NCI-H748 treated with DMSO at 0.1 percent for 48 hours (cell line): ENCODE measurements at places on chromosomes 4 and X.
A peak's percentile ranks its signal among the peaks of the same experiment; 100 is the strongest.

GRCh38 chr4:128831531-128832242 is 22.2 kb downstream of the JADE1 start:
- peak; percentile 75 for DNase-seq

DNA sequence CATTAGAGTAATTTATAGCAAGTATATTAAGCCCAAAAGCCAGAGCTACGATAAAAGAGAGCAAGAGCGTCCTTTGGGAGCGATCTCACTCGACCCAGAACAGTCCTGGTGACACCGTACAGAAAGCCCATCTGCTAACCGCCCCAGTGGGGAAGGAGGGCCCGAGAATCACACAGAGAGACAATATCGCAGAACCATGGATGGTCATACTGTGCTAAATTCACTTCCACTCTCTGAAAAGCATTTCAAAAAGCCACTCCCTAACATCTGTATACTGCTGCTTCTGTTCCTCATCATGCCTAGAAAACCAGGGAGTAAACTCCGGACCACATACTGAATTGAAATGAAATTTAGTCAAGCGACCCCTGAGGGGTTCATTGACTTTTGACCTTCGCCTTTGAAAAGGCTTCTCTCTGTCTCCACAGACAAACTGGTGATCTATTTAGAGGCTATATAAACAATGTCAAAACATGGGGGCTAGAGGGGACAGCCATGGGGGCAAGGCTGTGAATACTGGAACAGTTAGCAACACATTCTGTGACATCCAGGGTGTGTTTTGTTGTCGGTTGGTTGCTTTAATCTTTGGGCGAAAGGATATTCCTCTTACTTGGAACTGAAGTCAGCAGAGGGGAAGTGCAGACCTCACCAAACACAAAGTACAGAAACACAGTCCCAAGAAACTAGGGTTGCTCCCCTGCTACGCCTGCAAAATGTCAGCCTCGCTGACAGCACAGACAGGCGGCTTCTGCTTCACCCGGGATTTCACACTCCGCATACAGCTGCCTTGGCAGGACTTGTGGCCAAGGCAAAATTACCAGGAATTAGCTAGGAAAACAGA is 129.0 kb upstream of the RASGEF1B start:
- DNase-seq, result no peak

GRCh38 chr4:8523766-8524165 is 56.4 kb upstream of the GPR78 start:
- DNase-seq, result no peak

DNA sequence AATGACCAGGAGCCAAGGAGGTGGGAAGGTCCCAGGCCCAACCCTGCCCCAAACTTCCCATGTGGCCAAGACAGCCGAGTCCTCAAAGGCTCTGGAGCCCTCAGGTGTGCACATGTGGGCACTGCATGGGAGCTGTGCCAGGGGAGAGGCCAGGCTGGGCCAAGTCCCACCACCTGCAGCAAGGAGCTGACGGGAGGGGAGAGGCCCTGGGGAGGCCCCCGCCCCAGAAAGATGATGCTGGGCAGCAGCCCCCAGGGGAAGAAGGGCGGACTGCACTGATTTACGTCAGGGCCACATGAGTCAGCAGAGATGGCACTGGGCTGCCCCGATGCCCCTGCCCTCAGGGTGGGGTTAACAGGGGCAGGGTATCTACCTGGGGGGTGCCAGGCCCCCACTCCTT is 1.4 kb downstream of the L1CAM start:
- peak; percentile 1 for DNase-seq

DNA sequence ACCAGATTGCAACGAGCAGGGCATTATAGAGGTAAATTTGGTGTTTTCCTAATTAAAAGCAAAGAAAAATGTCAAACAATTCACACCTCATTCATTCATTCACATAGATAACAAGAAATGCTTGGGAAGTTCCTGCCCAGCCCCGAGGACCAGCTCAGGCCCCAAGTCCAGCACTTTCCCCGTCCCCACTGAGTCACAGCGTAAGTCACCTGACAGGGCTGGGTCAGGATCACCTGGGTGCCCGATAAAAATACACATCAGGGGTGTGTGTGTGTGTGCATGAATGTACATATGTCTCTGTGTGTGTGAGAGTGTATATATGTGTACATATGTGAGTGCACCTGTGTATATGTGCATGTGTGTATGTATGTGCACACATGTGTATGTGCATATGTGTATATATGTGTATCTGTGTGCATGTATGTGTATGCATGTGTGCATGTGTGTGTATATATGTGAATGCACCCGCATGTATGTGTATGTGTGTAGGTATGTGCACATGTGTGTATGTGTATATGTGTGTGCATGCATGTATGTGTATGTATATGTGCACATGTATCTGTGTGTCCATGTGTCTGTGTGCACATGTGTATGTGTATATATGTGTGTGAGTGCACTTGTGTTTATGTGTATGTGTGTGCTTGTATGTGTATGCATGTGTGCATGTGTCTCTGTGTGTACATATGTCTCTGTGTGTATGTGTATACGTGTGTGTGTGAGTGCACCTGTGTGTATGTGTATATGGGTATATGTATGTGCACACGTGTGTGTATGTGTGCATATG is 18.6 kb upstream of the SH3TC1 start:
- no peak for DNase-seq

- no peak for DNase-seq
Measured at GRCh38 chr4:40412388-40412787, 77.3 kb downstream of the CHRNA9 start.

DNA sequence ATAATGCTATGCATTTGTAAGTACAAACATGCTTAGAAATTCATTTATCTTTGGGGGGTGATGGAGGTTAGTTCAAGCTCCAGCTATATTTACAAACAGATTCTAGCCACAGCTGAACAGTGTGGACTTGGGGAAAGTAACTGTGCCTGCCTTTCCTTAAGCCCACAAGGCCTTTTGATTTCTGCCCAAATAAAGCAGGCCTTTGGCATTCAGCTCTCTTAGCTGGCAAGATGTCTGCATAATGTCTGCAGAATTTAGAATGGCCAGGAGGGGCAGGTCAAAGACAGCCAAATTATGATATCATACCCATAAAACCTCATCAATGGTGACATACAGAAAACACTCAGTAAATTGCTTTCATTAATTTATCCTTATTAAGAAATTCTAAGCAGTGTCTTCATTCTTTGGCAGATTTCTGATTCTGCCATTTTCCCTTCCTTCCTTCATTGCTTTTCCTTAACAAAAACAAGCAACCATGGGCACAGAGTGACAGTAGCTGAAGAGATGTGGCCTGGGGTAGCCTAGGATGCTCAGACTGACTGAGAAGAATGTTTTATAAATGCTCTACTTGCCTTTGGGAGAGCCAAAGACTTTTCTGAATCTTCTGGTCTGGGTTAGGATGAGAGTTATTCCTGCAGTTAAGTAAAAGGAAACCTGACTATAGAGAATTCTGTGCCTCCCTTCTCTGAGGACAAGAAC is 538.7 kb upstream of the NR3C2 start:
- no peak for DNase-seq

DNA sequence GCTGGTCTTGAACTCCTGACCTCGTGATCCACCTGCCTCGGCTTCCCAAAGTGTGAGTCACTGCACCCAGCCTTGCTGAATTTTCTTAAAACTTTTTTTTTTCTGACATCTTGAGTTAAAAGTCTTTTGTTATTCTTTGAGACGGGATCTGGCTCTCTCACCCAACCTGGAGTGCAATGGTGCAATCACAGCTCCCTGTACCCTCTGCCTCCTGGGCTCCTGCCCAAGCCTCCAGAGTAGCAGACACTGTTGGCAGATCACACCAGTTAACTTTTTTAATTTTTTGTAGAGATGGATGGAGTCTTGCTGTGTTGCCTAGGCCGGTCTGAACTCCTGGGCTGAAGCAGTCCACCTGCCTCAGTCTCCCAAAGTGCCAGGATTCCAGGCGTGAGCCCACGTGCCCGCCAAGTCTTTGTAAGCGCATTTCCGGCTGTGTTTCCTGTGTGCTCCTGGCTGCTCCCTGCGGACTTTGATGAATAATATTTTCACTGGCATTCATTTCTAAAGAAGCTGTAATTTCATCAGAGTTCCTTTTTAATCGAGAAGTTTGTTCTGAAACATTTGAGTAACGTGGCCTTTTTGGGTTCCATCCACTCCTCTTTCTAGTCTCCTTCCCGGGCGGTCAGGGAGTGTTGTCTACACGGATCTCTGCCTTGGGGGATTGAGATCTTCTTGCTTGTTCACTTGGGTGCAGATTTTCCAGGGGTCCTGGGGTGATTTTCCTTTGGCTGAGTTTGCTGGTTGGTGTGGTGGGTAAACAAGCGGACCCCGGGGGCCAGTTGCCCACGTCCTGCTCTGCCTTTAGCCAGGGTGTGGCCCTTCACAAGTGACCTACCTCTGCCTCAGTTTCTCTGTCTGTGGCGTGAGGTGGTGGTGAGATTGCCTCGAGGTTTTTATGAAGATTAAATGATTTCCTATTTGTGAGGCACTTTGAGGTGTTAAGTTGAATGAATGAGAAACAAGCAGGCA is 44.4 kb downstream of the PCGF3 start:
- no peak for DNase-seq

DNA sequence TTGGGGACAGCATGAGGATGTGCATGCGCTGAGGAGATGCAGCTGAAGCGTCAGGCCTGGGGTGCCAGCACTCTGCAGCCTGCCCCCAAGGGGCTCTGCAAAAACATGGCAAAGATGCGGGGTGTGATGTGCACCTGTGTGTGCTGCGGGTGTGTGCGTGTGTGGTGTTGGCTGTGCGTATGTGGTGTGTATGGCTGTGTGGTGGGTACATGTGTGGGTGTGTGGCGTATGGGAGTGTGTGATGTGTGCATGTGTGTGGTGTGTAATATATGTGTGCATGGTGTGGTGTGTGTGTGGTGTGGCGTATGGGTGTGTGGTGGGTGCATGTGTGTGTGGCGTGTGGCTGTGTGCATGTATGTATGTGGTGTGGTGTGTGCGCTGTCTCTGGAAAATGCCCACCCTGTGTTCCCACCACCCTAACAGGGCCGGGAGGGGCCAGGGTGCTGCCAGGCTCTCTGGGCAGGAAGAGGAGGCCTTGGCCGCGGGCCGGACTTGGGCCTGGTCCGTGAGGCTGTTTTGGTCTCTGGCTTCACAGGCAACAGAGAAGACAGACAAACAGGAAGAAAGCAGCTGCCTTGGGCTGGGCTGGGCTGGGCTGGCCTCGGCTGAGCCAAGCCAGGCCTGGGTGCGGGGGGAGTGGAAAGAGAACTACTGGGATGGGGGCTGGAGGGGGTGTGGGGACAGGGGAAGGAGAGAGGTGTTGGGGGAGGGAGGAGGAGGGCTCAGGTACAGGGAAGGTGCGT is 1.1 kb upstream of the AVPR2 start:
- DNase-seq, result no peak

DNA sequence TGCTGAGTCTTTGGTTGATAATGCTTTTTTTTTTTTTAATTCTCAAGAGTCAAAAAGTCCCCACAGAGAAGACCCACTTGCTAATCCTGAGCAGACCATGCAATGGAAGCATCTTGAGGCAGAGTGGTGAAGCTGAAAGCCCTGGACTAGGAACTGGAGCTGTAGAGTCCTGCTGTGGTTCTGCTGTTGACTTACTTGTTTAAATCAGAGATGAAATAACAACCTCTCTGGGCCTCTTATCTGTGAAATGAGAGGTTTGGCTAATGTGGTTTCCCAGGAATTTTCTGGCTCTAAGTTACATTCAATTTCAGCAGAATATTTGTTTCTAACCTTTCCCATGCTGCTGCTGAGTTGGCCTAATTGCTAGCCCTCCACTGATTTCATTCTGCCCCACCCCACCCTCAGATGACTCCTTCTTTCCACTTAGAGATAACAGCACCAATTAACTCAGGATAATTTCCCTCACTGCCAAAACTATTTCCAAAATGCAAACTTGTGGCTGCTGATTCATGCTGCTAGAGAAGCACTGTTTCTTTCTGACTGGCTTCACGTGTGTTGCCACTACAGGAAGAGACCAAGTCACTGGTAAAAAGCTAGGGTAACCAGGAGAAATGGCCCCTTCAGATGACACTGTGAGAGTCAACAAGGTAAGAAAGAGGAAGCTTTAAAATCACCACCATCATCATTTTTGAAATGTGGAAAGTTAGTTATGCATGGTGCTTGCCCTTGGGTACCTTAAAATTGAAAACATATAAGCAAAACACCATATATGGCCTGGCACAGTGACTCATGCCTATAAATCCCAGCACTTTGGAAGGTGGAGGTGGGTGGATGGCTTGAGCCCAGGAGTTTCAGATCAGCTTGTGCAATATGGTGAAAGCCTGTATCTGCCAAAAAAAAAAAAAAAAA is 326.4 kb downstream of the DCHS2 start:
- DNase-seq, result no peak

DNA sequence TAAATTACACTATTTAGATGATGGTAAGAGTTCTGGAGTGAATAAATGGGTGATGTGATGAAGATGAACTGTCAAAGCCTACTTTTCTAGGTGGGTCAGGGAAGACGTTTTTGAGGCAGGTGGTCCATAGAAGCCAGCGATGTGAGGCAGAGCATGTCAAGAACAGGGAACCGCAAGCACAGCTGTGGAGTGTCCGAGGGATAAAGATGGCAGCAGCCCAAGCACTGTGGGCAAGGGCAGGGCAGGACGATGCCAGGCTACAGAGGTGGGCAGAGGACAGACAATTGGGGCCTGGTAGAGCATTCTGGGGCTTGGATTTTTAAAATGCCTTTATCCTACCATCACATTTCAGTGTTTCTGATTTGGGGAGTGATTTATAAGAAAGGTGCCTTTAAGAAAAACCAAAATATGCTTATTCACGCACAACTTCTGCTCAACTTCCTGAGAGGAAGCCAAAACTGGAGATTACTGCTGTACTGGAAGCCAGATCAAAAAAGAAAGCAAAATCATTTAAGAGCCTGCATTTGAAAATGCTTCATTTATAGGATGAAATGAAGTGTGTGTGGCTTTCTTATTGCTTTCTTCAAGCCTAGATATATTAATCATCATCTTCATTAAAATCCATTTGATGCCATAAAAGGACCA is 119.0 kb upstream of the WDR17 start:
- no peak for DNase-seq

DNA sequence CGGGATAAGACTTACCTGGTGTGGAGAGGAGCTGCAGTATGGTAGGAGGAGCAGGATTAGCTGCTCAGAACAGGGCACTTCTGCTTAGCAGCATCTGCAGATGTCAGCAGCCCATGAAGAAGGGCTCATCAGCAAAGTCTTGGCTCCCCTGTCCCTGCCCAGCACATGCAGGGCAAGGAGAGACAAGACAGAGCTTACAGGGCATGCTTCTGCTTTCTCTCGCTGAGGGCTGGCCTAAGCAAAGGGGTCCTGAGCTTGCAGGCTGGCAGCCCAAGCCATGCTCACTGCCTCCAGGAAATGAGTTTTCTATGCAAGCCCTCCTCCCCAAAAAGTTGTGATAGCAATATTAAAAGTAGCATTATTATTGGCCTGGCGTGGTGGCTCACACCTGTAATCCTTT is 39.5 kb upstream of the TAPT1 start:
- DNase-seq, result no peak

DNA sequence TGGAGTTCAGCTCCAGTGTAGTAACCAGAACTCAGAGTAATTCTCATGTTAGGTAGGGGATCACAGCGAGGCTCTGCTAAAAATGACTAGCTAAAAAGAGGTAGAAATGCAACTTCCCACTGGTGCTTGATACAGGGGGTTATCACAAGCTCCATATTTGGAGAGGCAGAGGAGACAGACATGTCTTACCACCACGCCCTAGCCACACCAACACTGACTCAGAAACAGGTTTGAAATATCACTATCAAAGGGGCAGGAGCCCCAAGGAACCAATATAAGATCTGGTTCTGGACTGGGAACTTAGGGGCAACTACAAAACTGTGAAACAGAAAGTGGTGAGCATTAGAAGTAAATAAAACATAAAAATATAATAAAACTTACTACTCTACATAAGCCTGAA is 62.9 kb downstream of the IQCM start:
- no peak for DNase-seq
